ENCODE measurements at places on chromosomes 3 and 15.
A peak's percentile ranks its signal among the peaks of the same experiment; 100 is the strongest.

DNA sequence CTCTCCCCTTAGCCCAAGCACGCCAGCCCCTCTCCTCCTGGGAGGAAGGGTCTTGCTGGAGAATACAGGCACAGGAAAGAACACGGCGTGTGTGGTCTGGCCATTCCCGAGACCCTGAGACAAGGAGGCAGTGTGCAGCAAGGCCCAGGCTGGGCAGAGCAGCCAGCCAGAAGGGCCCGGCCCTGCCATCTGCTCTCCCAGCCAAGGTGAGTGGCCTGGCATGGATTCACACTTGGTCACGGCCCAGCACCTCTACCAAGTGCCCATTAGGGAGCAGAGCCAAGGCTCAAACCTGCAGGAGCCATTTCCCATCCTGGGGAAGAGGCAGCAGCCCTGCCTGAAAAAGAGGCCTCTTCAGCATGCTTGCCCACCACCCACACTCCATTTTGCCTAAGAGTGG lies 28.6 kb downstream of the MEGF11 start:
- DNase-seq = no peak

- no peak for DNase-seq
These were observed 70.1 kb downstream of the GPR160 start for GRCh38 chr3:170107941-170108340.

DNA sequence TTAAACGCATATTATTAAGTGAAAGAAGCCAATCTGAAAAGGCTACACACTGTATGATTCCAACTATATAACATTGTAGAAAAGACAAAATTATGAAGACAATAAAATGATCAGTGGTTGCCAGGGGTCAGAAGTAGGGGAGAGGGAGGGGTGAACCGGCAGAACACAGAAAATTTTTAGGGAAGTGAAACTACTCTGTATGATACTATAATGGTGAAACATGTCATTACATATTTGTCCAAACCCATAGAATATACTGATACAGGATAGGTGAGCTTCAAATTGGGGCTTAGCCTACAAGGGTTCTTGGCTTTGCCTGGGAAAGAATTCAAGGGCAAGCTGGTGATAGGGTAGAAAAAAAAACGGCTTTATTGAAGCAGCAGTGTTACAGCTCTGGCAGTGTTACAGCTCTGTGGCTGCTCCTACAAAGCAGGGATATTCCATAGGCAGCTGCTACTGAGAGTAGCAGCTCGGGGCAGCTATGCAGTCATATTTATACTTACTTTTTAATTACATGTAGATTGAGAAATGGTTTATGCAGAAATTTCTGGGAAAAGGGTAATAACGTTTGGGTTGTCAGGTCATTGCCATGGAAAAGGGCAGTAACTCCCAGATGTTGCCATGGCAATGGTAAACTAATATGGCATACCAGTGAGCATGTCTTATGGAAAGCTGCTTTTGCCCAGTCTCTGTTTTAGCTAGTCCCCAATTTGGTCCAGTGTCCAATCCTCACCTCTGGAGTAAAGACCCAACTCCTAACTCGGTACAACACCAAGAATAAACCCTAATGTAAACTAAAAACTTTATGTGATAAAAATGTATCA lies 125.1 kb upstream of the SLC25A36 start:
- no peak for DNase-seq

DNA sequence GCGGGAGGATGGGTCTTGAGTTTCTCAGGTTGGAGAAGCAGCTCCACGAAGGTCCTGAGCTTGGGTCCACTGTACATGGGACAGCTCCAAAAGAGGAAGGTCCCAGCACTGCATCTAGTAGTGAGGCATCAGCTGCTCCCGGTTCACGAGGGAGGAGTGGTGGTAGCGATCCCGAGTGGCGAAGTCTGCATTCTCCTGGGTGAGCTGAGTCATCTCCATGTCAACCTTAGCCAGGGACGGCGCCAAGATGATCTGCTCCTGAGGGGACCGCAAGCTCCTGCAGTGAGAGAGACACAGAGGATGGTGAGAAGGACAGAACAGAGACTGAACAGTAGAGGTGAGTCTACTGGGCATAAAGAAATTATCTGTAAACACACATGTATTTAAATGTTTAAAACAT lies 28.0 kb upstream of the HEG1 start:
- DNase-seq = no peak

GRCh38 chr3:197417441-197417840 lies 119.0 kb upstream of the DLG1 start:
- no peak for DNase-seq

DNA sequence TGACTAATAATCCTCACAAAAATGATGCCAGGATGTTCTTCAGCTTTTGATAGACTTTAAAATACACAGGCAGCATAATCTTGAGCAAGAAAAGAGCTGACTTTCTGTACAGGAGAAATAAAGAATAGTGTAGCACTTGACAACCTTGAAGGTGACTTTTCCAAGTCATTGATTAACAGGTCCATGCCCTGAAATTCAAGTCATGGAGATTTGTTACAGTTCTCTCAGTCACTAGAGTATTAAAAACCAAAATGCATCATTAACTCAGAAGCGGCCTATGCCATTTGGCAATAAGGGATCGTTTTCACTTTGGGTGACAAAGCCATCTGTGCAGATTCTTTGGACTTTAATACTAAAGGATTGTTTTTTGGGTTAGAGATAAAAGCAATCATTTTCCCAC lies 692.7 kb upstream of the SGO1 start:
- DNase-seq = no peak

GRCh38 chr3:6806991-6807390 lies 53.9 kb upstream of the GRM7 start:
- no peak for DNase-seq

GRCh38 chr3:183220828-183221227 lies 32.2 kb upstream of the B3GNT5 start:
- no peak for DNase-seq

DNA sequence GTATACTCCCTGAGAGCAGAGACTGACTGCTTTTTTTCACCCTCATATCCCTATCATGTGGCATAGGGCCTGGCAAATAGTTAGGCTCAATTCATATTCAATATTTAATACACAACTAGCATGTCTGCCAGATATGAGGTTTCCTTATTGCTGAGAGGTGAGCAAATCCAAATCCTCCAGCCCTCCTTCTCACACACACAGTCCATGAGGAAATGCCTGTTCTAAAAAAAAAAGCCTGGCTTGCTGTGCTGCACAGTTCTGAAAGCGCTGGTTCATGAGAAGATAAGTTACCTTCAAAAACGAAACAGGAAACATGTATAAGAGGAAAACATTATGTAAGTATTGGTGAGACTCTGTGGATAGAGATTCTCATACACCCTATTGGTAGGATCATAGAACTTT lies 15.5 kb upstream of the ACAP2 start:
- no peak for DNase-seq

DNA sequence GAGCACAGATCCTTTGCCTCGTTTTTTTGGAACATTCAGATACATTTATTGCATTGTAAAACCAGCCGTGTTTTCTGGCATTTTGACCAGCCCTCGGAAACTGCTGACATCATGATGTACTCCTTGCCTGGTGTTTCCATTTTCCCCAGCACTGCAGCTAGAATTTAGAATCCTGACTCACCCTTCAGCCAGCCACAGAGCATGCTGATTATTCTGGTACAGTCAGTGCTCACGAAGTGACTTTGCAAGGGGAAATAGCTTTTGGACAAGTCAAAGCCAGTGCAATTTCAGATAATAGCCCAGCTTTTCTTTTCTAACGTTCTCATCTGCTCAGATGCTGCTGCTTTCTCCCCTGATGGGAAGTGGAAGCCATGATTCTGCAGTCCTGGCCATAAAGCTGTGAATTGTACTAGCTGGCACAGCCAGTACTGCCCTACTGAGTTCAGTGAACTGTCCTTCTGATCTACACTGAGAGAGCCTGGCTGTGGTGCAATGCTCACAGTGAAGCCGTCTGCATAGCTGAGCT lies 12.1 kb upstream of the CNBP start:
- DNase-seq = no peak

DNA sequence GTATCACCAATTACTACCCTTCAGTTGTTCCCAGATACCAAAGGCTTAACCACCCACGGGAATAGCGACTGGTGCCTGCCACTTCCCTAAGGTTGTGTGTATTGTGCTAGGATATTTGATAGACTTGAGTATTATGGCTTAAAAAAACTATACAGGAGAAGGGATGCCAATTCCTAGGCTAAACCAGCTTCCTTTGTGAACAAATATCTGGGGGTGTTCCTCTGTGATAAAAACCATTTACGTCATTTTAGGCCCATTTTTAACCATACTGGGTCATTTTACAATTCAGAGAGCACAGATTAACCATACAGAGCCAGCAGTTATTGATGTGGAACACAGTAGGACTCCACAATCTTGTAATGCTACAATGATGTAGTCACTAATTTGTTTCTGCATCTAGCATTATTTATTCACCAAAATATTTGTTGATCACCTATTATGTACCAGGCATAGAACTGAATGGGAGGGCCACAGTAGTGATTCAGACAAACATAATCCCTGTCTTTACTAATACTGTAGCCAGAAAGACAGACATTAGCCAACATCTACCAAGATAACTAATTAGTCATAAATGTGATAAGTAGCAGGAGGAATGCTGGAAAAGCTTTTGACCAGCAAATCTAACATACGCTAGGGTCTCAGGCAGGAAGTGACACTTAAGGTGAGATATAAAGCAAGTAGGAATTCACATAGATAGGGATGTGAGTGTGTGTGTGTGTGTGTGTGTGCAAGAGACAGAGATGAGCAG lies 184.8 kb downstream of the MECOM start:
- DNase-seq = no peak

DNA sequence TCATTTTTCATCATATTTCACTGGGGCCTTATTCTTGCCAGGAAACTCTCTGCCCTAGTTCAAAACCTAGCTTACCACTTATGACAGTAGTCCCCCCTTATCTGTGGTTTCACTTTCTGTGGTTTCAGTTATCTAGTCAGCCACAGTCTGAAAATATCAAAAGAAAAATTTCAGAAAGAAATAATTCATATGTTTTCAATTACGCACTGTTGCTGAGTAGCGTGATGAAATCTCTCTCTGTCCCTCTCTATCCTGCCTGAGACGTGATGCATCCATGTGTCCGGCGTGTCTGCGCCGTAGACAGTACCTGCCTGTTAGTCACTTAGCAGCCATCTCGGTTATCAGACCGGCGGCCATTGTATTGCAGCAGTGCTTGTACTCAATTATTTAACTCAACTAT lies 369.9 kb upstream of the MCTP2 start:
- no peak for DNase-seq

DNA sequence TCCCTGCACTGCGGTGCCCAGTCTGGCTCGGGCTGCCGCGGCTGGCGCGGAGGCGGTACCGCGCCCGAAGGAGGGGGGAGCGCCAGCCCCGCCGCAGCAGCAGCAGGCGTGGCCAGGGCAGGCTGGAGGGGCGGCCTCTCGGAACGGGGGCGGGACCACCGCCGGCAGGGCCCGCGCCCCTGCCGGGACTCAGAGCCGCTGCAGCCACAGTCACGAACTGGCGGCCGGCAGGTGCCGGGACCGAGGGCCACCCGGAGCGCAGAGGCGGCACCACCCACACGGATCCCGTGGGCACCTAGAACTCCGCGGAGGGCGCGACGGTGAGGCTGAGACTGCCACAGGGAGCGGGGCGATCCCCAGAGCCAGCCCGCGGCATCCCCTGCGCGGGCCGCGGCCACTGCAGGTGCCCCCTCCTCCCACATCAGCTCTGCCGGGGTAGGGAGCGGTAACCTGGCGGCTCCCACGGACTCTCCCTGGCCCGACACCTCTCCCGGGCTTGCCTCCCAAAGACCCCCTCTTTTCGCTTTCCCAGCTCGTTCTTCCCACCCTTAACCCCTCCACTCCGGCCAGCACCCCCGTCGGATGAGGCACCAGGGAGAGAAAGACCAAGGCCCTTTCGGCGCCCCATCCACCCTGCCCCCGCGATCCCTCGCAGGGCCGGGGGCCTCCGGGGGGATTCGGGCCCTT lies at the start of gene VWA5B2:
Gene VWA5B2 (plus strand): TSS at position 192 of the 687 bp plus-strand sequence. CDS start 944 bp downstream, outside the sequence.
- peak; percentile 83 for DNase-seq

- no peak for DNase-seq
These were observed 709.4 kb downstream of the ZNF385D start for GRCh38 chr3:21041621-21042020.
